ENCODE measurements at places on chromosomes 3 and 15. TPM values are rescaled to one million over a fixed set of nuclear protein-coding genes. Genes with fewer than 3 reads are reported as not detected.

Gene APPL1
- total RNA-seq = 29.7 TPM

Gene DPH3
- total RNA-seq = 29.6 TPM

Gene CLDN1
- total RNA-seq = 0.27 TPM

Gene NR2E3
- 0.25 TPM for total RNA-seq

Gene HESX1
- 0.58 TPM for total RNA-seq

Gene THSD4
- 25.4 TPM for total RNA-seq

Gene DVL3
- total RNA-seq = 59.0 TPM
